ENCODE measurements at places on chromosomes 7 and 10.

- no peak for DNase-seq
Measured at GRCh38 chr7:151786241-151786640, 90.7 kb downstream of the PRKAG2 start.

- no peak for DNase-seq
Measured at GRCh38 chr10:45407542-45407941, 33.5 kb downstream of the ALOX5 start.

DNA sequence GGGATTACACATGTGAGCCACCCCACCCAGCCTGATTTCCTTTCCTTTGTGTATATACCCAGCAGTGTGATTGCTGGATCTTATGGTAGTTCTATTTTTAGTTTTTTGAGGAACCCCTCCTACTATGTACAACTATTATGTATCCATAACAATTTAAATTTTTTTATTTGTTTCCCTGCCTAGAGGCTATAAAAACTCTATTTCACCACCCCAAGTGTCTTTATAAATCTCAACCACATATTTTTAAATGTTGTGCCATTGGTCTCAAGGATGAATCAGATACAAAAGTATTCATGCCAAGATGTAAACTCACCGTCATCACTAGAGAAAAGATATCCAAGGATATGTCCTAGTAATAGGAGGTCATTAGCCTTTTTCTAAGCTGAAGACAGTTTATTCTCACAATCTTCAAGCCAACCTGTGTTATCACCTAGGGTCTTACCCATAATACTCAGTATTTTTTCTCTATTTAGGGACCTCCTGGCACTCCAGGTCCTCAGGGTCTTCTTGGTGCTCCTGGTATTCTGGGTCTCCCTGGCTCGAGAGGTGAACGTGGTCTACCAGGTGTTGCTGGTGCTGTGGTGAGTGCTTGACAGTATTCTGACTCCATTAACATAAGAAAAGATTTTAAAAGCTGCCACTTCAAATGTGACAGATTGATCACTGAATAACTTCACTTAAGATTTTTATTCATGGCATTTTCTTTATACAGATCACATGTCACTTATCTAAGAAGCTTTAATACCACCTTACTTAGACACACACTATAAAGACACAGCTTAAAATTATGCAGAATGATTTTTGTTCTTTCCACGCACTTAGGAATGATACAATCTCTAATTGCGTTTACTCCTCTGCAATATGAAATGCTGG lies 29.4 kb downstream of the COL1A2 start:
- no peak for DNase-seq

DNA sequence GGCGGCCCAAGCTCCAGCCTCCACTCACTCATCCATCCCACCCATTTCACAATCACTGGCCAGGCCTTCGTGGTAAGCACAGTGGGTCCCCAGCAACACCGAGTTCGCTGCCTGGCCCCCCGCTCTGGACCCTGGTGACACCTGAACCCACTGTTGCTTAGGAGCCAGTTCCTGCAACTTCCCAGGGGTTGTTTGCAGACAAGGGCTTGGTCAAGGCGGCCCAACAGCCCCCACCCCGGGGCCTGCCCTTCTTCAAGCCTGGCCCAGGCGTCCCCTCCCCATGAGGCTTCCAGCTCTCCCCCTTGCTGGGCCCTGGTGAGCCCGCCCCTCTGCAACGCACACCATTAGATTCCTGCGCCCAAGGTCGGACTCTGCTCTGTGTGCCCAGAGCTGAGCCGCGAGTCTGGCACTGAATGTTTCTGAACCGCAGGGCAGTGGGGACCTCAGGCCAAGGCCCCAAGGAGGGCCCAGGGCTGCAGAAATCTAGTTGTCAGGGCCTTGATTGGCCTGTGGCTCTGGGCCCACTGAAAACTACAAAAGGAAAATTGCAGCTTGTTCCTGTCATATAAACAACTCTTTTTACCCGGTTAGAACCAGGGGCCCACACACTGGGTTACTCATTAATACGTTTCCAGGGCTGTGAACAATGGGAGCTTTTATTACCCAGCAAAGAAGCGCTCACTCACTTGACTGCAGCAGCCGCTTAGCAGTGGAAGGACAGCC lies 2.1 kb upstream of the COX19 start:
- DNase-seq, result no peak

DNA sequence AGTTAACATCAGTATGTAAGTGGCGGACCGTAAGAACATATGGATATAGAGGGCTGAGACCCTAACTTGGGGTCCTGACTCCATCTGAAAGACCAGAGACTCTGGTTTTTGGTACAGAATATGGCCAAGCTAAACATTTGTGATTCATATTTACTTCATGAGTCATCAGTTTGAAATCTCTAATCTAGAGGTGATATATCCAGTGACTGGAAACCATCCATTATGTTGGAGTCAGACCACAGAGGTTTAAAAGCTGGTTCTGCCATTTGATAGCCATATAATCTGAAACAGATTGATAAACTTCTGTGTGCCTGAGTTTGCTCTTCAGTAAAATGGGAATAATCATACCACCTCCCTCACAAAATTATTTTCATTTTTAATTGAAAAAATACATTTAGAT lies 505.3 kb downstream of the SORCS3 start:
- no peak for DNase-seq

- no peak for DNase-seq
Measured at GRCh38 chr7:2729893-2730716, 42.1 kb downstream of the AMZ1 start.

GRCh38 chr10:71842856-71843686 lies 8.0 kb downstream of the PSAP start:
- DNase-seq, result no peak
